ENCODE measurements at places on chromosomes 7 and 10.

DNA sequence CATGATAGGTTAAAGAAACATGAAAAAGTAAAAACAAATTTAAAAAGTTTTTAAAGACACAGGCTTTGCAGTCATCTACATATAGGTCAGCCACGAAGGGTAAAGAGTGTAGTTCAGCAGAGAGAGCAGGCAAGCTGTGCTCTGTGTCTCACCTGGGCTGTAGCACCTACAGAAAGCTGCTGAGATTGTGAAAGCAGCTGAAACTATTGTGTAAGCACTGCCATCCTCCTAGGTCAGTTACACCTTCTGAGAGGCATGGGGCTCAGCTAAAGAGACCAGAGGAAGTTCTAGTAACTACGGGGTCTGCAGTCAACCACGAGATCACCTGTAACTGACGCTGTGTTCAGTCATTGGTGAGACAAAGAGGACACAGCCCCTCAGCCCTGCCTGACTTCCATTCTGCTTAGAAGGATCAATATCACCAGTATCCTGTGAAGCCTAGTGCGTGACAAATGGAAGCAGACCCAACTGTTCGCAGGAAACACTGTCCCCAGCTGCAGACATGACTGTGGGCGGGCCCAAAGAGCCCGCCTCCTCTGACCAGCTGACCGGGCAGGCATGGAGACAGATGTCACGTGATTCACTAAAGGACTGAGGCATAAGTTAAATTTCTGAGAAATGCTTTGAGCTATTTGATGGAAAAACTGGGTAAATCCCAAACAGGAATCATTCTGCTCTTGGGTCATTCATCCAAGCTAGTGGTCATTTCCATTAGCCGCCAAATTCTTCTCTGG, 87.9 kb downstream of the EBF3 start:
- no peak for DNase-seq

DNA sequence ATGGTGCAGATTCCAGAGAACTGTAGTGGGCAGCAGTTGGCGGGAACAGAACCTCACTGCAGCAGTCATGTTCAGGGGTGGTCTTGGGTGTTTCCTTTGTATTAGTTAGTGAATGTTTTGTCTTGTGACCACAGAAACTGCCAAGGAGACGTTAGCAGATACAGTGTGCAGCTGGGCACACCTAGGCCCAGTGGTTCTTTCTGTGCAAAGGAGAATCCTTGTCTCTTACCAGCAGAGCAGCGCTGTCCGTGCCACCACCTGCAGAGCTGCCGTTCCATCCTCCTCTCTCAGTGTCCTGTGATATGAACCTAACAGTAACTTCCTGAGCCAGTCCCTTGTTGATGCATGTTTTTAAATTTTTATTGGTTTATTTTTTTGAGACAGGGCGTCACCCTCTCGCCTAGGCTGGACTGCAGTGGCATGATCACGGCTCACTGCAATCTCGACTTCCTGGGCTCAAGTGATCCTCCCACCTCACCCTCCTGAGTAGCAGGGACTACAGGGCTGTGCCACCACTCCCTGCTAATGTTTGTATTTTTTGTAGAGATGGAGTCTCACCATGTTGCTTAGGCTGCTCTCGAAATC, 60.6 kb downstream of the WDR37 start:
- DNase-seq: no peak

- DNase-seq: no peak
Measured at GRCh38 chr10:61125560-61126170, 181.7 kb upstream of the RHOBTB1 start.

GRCh38 chr7:27000496-27000895, 95.3 kb downstream of the HOXA1 start:
- DNase-seq: no peak

- DNase-seq: no peak
Measured at GRCh38 chr7:159141167-159141566, 3.5 kb downstream of the VIPR2 start.

GRCh38 chr7:110827287-110827855, 263.6 kb upstream of the LRRN3 start:
- DNase-seq: no peak

DNA sequence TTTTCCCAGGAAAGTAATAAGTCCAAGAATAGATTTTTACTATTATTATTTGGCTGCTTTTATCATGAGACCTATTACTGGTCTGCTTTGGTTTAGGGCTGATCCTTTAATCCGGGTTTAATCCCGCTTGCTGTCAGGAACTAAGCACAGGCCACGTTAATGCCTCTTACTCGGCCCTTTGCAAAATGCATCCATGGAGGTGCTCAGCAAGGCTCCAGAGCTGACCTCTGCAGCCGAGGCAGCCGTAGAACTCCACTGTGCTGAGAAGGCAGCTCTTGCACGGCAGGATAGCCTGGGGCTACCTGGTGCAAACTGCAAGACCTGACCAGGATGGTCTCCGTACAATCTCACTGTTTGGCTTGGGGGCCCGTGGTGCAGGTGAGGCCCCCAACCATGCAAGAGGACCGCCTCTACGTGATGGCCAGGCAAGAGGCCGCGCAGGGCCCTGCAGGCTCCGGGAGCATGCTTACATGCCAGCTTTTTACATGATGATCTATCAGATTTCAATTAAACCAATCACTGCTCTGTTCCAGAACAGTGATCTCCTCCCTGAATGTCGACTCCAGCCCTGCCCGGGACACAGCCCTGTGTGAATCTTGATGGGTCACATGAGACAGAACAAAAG, 10.4 kb upstream of the CALML3 start:
- DNase-seq: no peak

DNA sequence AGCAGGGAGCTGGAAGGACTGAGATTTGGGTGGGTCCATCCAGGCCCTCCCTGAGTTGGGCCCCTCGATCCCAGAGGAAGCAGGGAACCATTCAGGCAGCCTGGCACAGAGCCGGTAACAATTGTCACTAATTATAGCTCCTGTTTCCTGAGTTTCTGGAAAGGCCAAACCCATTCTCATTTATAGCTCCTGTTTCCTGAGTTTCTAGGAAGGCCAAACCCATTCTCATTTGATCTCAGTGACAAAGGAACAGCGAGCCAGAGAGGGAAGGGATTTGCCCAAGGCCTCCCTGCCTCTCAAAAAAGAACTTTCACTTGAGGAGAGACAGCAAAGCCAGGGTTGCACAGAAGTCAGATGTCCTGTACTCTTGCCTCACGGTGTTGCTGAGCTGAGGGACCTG, 521.9 kb downstream of the TYW1 start:
- no peak for DNase-seq

DNA sequence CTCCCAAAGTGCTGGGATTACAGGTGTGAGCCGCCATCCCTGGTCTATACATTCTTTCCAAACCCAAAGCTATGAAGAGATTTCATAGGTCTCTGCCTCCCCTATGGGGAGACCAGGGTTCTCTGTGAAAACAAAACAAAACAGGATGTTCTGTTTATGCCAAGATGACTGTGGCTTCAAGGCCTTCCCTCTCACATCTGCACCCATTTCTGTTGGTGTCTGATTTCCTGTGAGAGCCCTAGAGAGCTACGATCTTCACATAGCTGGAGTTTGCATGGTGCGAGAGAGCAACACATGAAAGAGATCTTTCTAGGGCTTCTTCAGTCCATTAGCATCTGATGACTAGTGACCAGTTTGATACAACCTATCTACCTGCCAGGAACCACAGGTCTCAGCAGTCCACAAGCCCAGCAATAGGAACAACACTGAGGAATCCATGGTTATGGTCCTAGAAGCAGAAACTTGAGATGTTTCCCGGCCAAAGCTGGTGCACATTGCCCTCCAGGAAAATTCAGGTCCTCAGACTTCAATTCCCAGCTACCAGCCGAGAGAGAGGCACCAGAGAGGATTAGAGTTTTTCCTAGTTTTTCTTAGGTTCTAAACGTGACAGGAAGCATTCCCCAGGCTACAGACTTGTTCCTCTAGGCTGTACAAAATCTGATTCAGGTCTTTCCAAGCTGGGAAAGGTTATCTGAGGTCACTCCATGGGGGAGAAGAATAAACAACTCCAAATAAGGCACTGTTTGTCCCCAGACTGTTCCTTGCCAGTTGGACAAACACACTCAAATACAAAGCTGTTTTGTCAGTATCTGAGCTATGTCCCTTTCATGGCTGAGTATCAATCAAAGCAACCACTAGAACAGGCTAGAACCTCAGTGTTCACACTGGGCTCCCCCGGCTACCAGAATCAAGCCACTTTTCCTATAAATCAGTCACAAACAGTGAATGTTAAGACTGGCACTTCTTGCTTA, 259.7 kb downstream of the CALN1 start:
- DNase-seq: no peak

GRCh38 chr10:73887294-73888039, 13.1 kb upstream of the CAMK2G start:
- no peak for DNase-seq

DNA sequence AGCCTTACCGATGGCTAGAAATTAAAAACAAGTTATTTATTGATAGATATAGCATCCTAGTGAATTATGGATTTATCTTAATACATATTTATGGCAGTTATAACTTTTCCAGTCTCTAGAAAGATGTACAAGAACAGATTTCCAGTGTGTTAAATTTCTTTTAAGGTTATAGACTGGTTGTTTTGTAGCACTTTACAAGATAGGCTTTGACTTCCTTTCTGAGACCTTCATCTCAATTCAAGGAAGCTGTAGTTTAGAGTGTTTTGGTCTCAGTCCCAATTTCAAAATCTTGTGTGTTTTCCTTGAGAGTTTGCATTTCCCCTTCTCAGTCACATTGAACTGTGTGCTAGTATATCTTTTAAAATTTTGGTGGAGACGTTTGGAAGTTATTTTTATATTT, 30.1 kb downstream of the PLEKHA1 start:
- no peak for DNase-seq
